ENCODE measurements at places on chromosomes 12 and 14. TPM values are rescaled to one million over a fixed set of nuclear protein-coding genes. Genes with fewer than 3 reads are reported as not detected.

The SERPINA12 gene
- not detected for polyA plus RNA-seq

The ANKRD52 gene
- 16.0 TPM for polyA plus RNA-seq

The FOXM1 gene
- polyA plus RNA-seq, result 10.8 TPM

The IGF1 gene
- polyA plus RNA-seq, result 0.10 TPM

The MFAP5 gene
- 0.60 TPM for polyA plus RNA-seq

The GPR84 gene
- not detected for polyA plus RNA-seq

The MUCL1 gene
- polyA plus RNA-seq, result not detected

DNA sequence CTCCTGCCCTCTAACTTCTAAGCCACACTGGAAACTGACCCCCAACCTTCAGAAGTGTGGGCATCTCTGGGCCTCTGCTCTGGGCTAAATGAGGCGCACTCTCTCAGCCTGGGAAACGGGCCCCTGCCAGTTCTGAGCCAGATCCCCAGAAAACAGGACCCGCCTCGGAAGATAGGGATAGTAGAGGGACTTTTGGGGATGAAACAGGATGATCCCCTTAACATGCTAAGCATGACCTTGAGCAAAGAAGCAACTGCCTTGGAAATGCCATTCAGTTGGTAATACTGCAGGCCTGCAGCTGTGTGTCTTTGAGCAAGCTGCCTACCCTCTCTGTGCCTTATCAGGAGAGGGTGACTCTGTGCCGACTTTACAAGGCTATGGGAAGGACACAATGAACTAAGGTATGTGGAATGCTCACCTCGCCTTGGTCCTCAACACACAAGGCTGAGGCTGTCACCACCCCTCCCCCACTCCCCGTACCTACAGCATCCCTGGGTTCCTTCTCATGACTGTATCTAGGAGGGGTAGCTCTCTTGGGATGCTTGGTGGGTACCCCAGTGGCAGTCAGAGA, 54.0 kb downstream of the NCOR2 start:
- DNase-seq, result no peak

DNA sequence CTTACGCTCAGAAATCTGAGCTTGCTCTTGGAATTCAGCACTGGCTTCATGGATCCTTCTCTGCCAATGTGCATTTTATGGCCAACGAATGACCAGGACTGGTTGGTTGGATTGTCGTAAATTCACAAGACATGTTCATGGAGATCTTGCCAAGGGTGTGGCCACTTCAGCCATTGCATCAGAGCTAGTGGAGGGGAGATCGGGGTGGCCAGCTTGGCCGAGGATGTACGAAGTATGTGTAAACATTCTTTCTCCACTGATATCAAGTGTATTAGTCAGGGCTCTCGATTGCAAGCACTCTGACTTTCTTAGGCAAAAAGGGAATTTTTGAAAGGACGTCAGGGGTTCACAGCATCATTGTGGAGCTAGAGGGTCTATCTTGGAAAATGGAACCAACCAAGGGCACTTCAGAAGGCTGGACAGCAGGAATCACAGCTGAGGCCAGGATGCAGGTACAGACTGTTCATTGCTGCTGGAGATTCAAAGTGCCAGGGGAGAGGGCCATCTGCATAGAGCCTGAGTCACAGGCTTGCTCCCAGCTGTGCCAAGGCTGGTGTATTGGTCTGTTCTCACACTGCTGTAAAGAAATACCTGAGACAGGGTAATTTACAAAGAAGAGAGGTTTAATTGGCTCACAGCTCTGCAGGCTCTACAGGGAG, 32.9 kb upstream of the ADGRD1 start:
- DNase-seq, result no peak

DNA sequence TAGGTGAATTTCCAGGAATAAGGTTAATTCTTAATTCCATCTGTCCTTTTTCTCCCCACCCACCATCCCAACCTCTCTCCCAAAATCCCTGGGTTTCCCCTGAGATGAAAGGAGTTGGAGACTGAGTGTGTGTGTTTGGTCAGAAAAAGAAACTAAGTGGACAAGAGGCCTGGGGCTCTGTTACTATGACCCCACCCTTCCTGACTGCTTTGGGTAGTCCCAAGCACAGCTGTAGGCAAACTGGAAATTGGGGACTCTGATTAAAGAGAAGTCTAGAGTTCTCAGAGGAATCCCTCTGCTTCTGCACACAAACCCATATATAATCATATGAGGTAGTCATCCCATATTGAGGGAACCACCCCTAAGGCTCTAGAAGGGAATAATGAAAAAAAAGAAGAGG, 7.0 kb upstream of the HOXC12 start:
- no peak for DNase-seq

DNA sequence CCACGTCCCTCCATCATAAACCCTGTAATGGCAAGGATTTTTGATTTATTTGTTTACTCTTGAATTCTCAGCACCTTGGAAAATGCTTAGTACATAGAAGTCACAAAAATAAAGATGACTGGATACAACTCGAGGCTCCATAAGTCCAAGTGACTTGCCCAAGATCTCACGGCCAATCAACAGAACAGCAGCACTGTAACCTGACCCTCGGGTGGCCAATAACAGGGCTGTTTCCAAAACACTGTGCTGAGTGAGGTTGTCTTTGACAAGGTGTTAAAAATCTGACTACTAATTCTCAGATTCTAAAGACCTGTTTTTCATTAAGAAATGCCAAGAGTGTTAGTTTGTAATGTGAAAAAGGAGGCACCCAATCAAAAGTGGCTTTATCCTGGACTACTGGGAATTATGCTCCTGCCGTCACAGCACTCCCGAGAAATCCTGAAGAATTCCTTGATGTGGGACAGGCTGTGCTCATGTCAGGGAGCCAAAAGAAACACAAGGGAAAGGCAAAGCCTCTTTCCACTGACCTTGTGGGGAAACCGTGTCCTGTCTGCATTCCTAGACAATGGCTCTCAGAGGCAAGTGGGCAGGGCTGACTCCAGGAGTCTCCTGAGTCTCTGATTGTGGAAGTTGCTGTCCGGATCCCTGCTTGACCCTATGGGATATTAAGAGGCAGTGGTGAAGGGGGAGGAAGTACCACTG, 204.7 kb upstream of the PELI2 start:
- DNase-seq, result no peak

DNA sequence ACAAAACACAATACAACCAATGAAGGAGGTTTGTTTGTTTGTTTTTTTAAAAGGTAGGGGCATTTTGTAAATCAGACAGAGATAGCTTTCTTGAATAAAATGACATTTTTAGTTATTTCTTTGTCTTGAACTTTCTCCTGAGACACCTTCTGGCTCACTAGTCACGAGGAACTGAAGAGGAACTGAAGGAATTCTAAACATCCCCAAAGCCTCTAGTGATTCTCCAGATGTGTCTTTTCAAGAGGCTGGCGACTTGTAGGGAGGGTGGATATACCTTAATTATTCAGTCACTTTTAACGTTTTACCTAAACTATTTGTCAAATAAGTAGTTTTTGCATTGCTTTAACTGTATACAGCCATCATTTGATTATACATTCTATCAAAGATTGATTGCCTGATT, 211.2 kb upstream of the LRIG3 start:
- no peak for DNase-seq

- no peak for DNase-seq
These were observed 965.5 kb downstream of the TMEM121 start for GRCh38 chr14:106491851-106492250.

GRCh38 chr14:83253870-83254269, 1720.2 kb upstream of the SEL1L start:
- DNase-seq, result no peak

GRCh38 chr12:113844495-113845210, 121.5 kb downstream of the RBM19 start:
- no peak for DNase-seq

DNA sequence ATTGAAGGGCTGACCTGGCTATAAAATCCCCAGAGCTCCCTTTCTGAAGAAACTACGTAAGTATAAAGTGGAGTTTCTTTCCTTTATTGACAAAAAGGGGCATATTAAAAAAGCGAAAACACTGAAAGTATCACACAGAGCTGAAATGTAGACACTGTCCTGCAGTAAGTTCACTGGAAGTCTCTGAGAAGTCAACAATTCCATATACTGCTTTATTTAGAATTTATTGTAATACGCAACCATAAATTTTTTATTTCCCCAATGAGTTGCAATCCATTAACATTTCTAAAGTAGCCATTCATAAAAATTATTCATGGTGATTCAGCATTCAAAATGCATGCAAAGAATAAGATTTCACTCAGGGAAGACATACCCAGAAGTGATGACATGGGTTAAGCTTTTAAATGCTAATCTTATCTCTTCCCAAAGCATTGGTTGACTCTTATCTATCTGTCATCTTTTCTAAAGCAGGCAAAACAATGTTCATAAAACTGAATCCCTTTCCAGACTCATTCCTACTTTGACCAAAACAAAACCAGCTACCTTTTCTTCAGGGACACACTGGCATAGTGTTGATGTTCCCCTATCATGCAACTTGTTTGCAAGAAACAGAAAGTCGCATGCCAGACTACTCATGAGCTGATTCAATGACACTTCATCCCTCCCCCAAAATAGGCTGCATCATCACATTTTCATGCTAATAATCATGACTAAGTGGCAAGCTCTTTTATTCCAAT, 17.3 kb downstream of the KITLG start:
- no peak for DNase-seq

- no peak for DNase-seq
These were observed 8.7 kb downstream of the SHMT2 start for GRCh38 chr12:57237932-57238853.

- no peak for DNase-seq
These were observed 37.3 kb upstream of the ZDHHC17 start for GRCh38 chr12:76726626-76727025.

GRCh38 chr12:85740186-85740585, 96.0 kb downstream of the RASSF9 start:
- no peak for DNase-seq

Measured in AG04450 (cell line).